Stimulated activated CD8-positive, alpha-beta memory T cell treated with anti-CD3 and anti-CD28 coated beads, Interleukin-4, amount 100 ng/mL, for 4 hours (primary cell): ENCODE measurements at places on chromosomes 7 and 10.

DNA sequence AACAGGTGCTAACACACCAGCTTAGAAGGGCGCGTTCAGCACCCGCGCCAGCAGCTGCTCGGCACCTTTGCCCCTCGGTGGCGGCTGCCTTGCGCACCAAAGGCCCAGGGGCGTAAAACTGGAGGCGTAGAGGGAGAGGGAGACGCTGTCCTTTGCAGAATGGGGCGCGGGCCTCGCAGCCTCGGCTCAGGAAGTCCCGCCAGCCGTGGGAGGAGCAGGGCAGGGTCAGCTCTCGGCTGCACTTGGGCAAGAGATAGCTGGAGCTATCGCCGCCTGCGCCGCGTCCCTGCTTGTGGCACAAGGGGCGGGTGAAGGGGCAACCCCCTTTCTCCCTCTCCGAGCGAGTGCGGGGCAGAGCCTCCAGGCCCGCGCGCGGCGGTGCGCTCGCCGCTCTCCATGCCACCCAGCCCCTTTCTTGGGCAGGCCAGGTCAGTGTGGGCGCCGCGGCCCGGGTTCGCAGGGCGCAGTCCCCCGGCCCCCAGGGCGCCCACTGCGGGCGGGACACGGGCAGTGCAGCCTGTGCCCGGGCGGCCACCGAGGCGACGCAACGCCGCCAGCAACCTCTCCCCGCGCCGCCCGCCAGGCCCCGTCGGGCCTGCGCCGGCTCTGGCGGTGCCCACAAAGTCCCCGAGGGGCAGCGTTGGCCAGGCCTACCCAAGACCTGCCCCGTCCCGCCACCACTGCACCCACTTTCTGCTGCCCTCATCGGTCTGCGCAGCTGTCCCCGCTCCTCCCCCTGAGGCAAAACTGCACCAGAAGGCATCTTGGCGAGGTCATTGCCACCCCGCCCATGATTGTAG lies 4.1 kb downstream of the NEUROD6 start:
- no peak for DNase-seq

DNA sequence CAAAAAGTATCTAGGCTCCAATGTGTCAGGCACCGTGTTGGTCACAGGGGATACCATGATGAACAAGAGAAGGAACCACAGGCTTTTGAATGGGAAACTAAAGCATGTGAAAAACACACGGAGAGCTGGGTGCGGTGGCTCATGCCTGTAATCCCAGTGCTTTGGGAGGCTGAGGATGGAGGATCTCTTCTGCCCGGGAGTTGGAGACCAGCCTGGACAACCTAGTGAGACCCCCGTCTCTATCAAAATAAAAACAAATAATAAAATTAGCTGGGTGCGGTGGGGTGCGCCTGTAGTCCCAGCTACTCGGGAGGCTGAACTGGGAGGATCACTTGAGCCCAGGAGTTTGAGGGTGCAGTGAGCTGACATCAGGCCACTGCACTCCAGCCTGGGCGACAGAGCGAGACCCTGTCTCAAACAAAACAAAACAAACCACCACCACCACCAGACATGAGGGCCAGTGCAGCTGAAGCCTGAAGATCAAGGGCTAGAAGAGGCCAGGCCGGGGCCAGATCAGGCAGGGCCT lies 611 bp upstream of the COPS6 start:
- no peak for DNase-seq

GRCh38 chr7:151808400-151809145 lies 68.3 kb downstream of the PRKAG2 start:
- no peak for DNase-seq

GRCh38 chr7:47666164-47666862 lies 84.4 kb upstream of the TNS3 start:
- DNase-seq = no peak

- DNase-seq = no peak
Measured at GRCh38 chr10:103225939-103226338, 19.7 kb upstream of the RPEL1 start.

- DNase-seq = no peak
Measured at GRCh38 chr7:47714669-47715607, 133.0 kb upstream of the TNS3 start.
